ENCODE measurements at places on chromosomes 1 and 21.

DNA sequence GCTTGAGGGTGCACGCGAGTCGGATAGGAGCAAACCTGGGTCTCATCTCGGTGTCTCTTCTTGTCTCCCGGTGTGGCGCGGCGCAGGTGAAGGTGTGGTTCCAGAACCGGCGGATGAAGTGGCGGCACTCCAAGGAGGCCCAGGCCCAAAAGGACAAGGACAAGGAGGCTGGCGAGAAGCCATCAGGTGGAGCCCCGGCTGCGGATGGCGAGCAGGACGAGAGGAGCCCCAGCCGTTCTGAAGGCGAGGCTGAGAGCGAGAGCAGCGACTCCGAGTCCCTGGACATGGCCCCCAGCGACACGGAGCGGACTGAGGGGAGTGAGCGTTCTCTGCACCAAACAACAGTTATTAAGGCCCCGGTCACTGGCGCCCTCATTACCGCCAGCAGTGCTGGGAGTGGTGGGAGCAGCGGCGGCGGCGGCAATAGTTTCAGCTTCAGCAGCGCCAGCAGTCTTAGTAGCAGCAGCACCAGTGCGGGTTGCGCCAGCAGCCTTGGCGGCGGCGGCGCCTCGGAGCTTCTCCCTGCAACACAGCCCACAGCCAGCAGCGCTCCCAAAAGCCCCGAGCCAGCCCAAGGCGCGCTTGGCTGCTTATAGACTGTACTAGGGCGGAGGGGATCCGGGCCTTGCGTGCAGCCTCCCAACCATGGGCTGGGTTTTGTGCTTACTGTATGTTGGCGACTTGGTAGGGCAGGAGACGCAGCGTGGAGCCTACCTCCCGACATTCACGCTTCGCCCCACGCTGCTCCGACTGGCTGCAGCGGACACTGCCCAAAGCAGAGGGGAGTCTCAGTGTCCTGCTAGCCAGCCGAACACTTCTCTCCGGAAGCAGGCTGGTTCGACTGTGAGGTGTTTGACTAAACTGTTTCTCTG lies 5.1 kb downstream of the HLX start:
- DNase-seq, result no peak

DNA sequence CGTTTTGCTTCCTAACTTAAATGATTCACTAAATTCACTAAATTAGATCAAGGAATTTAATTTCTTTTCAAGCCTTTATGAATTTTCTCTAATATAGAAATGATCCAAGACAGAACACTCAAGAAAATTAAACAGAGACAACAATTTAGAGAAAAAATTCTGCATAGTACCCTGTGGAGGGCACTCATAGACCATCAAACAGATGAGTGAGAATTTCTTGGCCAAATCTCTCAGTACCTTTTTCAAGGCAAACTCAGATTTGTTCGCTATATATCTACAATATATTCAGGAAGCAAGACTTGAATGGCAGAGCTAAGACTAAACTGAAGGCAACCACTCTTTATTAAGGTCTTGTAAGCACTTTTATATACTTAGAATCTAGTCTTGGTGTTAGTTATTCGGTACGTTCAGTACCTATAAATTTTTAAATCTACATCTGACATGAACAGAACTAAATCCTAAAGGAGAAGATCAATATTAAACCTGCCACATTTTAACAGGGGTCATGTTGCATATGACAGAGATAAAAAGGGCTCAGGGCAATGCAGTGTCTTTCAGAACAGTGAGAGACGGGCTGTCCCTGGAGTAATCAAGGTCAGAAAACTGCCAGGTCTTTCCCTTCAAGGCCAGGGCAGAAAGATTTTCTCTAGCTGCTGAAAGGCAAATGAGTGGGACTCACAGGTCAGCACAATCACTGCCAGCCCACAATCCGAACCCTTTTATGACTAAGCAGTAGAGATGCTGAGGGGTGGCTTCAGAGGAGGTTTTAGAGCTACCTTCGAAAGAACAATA lies 118.8 kb upstream of the TMPRSS15 start:
- no peak for DNase-seq

DNA sequence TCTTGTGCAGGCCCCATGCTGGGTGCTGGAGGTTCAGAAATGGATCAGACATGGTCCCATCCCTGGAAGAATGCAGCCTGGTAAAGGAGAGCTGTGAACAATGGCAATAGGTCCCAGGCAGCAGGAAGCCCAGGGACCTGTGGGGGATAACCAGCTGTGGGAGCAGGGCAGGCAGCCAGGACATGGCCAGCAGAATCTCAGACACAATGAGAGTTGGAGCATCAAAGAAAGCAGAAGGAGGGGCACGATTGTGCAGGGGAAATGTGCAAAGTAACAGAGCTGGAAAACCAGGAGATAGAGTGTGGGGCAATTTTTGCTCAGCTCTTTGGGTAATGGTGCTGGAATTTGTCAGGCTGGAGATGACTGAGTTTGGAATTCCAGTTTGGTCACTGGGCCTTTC lies 44.3 kb downstream of the C8B start:
- DNase-seq, result no peak

GRCh38 chr1:174005032-174005431 lies 17.1 kb downstream of the RC3H1 start:
- DNase-seq, result no peak

DNA sequence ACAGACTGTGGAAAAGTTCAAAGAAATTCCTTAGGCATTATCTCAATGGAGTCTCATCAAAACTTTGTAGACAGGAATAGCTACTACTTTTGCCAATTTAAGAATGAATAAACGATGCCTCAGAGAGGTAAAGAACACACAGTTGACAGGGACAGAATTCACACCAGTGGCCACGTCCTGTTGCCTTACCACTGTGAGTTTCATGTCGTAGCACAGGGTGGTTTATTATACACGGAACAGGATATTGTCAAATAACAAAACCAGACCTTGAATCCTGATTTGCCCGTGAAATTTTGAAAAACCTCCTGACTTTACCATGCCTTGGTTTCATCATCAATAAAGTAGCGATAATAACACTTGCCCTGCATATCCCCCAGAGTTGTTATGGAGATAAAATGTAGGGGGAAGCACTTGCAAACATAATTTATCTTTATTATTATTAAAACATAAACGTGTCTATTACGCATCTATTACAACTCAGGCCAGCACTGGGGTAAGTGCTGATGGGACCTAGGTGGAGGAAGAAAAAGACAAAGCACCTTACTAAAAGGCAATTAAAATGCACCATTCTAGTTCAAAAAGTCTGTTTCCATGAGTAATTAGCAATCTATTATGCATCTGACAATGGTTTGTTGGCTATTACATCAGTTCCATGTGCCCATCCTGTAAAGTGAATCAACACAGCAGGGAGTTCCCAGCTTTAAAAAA lies 408.1 kb upstream of the RUNX1 start:
- no peak for DNase-seq

DNA sequence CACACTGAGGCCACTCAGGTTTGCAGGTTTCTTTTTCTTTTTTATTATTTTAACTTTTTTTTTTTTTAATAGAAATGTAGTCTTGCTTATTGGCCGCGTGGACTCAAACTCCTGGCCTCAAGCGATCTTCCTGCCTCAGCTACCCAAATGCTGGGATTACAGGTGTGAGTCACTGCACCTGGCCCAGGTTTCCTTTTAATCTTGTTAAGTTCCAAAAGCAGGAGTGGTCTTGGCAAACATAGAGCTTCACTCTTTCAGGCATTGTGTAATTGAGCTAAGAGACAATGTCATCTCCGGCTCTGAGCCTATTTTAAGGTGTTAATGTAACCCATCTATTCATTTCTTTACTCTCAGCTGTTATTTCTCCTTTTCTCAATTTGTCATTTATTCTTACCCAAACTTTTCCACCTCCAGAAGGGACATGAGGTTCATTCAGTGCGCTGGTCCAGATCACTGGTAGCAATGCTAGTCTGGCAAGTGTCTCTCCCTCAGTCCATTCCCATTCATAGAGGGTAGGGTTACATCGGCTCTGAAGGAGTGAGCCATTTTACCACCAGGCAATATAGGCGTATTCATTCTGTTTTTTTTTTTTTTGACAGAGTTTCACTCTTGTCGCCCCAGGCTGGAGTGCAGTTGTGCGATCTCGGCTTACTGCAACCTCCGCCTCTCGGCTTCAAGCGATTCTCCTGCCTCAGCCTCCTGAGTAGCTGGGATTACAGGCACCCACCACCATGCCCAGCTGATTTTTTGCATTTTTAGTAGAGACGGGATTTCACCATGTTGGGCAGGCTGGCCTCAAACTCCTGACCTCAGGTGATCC lies 11.3 kb upstream of the MFSD2A start:
- DNase-seq, result no peak

DNA sequence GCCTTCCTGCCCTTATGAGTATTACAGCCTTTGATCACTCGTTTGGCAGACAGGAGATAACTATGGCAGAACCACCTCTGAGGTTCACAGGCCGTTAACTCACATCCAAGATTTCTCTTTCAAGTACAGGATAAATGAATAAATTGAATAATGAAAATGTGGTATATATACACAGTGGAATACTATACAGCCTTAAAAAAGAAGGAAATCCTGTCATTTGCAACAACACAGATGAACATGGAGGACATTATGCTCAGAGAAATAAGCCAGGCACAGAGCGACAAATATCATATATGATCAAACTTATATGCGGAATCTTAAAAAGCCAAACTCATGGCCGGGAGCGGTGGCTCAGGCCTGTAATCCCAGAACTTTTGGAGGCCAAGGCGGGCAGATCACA lies 32.6 kb downstream of the TGFBR3 start:
- no peak for DNase-seq

DNA sequence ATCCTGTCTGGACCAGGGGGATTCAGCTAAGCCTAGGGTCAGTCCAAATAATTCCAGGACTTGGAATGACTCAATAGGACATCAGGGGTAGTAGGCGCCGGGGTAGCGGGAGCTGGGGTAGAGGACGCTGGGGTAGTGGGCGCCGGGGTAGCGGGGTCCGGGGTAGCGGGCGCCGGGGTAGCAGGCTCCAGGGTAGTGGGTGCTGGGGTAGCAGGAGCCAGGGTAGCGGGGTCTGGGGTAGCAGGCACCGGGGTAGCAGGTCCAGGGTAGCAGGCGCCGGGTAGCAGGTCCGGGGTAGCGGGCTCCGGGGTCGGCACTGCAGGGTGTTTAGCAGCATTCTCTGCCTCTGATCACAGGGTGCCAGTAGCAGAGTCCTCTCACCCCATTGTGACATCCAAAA lies 248.9 kb downstream of the KCNJ6 start:
- DNase-seq, result no peak

- DNase-seq, result no peak
Observed at GRCh38 chr1:227903614-227904501, 43.9 kb downstream of the WNT9A start.

DNA sequence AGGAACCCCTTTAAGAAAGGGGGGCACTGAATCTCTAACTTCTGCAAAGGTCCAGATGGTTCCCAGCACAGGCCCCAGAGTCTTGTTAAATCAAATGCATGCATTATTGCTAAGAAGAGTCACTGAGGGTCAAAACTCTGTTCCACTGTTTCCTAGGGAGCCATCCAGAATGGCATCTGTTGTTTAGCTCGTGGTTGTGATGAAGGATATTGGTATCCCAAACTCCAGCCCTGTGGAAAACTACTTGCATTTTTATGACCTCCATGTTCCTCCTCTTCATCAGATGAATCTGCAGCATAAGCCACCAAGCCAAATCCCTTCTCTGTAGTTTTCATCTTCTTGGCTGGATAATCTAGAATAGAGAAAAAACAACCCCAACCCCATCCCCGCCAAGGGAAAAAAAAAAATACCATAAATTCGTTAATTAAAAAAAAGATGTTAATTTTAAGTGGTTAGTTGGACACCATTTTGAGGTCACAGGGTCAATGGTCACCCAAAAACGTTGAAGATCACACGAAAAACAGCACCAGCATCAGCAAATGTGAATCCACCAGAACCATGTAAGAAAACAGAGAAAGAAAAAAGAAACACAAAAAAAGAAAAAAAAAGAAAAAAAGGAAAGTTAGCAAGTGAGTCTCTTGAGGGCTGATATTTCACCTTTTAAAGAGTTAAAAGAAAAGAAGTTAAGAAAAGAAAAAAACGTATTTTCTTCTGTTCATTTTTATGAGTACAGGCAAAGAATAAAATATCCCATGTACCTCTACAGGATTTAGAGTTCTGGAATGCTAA lies 3.0 kb upstream of the RIT1 start:
- no peak for DNase-seq

DNA sequence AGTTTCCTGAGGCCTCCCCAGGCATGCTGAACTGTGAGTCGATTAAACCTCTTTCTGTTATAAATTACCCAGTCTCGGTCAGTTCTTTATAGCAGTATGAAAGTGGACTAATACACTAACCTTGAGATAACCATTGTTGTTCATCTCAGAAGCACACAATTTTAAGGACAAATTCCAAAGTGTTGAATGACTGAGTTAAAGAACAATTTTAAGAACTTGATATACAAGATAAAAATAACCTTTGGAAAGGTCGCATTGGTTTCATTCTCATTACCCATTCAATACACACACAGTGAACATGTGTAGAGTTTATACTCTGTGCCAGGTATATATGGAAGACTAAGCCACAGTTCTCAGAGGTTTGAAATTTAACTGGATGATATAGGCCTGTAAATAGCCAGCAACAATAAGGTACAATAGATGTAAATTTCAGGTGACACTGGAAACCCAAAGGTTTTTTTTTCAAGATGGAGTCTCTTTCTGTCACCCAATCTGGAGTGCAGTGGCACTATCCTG lies 19.1 kb upstream of the SRSF10 start:
- no peak for DNase-seq

- DNase-seq, result no peak
Observed at GRCh38 chr1:226549094-226549936, 751 bp downstream of the STUM start.

GRCh38 chr1:214579183-214579582 lies 23.8 kb upstream of the CENPF start:
- no peak for DNase-seq

GRCh38 chr1:78318011-78318410 lies 172.8 kb upstream of the PTGFR start:
- DNase-seq, result no peak

All from hypothalamus (tissue), 51 donors.